ENCODE measurements at places on chromosomes 7 and 10.
A peak's percentile ranks its signal among the peaks of the same experiment; 100 is the strongest.

- DNase-seq, result no peak
Observed at GRCh38 chr10:10644008-10644646, 373.5 kb upstream of the CELF2 start.

DNA sequence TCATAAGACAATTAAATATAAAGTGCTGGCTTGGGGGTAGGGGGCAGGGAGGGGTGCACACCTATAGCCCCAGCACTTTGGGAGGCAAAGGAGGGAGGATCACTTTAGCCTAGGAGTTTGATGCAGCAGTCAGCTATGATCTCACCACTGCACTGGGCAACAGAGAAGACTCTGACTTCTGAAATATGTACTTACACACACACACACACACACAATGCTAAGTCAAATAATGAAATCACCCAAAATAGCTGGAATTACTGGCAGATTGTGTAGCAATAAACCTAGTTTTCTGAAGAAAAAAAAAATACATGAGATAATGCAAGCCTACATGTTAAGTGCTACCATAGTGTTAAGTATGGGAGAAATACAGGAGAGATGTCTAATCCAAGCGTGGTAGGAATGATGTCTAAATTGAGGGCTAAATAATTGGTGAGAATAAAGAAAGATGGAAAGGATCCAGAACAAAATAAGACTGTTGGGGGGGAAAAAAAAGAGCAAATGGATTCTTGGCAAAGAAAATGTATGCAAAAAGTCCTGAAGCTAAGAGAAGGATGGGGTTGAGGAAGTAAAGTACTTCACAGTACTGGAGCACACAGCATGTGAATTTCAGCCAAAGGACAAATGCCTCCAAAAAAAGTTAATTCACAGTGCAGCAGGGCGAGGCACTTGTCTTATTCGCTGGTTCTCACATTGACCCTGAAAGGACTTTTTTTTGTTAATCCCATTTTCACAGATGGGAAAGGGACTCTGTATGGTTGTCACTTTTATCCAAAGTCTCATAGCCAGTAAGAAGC is 73.9 kb downstream of the IGF2BP3 start:
- DNase-seq, result no peak

DNA sequence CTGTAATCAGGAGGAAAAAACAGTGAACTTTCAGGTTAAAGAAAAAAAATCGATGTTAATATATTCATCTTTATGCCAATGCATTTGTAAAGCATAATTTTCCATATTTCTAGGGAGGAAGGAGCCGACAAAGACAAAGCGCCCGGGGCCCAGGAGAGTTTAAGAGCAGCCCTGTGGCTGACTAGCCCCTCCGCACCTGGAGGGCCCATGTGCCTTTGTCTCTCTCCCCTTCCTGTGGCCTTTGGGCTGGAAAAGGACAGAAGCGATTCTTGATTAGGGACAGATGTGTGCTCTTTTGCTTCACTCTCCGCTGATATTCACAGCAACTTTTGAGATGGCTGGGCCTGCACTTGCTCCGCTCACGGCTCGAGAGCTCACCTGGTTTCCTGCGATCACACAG is 23.1 kb downstream of the DDC start:
- DNase-seq, result no peak

DNA sequence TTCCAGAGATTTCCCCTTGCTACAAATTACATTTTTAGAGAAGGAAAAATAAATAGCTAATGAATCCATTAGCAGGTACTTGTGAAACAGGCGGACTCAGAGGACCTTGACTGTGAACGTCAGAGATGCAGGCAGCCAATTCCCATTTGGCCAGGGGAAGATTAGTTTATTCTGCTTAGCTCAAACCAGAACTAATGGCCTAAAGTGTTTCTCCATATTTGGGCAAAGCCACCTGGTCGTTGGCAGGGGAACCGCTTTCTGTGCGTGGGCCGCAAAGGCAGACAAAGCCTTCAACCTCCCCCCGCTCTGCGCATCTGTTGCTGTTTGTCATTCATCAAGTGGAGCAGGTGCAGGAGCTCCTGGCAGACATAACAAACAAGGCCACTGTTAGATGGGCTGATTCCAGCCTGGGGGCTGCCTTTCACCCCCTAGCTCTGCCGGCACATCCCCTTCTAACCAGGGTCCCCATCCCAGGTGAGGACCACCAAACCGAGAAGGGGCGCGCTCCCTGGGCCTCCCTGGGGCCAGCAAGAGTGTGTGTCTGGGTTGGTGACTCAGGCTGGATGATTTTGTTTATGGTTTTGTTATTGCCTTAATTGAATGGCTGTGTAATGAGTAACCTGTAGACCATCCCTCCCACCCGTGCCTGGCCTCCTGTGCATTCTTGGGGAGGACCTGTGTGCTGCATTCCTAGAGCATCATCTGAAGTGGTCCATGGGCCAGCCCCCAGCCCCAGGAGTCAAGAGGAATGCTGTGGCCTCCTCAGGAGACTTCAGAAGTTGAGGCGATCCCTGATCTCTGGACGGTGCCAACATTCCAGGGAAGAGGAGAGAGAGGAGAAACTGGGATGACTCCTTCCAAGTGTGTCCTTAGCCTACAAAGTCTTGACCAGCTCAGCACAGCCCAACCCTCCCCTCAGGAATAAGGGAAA is 14.5 kb upstream of the CPA1 start:
- peak; percentile 41 for DNase-seq

GRCh38 chr10:125159486-125159931 is 854 bp downstream of the CTBP2 start:
- DNase-seq, result no peak

GRCh38 chr10:131041441-131041840 is 270.1 kb downstream of the TCERG1L start:
- DNase-seq, result no peak

- DNase-seq, result peak; percentile 77
Observed at GRCh38 chr7:2451171-2452073, 24.8 kb downstream of the GRIFIN start.

DNA sequence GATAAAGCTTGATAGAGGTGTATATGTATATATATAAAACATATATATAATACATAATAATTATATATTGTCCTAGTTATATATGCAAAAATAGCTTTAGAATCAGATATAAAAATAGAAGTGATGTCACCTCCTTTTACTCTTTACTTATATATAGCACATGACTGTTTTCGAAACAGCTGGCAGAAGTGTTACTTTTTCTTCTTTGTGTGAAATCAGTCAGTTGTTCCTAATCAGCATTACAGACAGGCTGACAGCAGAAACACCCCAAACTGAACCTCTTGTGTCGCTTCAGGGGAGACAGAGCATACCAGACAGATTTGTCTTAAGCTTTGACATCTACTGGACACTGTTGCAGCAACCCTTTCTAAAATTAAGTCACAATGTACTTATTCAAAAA is 684.9 kb upstream of the CELF2 start:
- no peak for DNase-seq

DNA sequence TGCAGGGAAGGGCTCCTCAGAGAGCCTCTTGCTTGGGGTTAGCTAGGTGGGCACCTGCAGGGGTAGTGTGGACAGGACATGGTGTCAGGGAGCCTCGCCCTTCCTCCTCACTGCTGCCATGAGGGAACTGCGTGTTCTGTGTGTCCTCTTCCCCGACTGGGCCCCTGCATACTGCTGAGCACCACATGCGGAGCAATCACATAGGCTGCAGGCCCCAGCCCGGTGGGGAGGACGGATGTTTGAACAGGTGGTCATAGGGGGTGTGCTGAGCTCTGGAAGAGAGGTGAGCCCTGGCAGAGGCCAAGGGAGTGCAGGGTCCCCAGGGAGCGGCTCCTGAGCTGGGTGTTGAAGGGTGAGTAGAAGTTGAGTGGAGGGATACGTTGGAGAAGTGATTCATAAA is 48.3 kb upstream of the ZMIZ2 start:
- no peak for DNase-seq

DNA sequence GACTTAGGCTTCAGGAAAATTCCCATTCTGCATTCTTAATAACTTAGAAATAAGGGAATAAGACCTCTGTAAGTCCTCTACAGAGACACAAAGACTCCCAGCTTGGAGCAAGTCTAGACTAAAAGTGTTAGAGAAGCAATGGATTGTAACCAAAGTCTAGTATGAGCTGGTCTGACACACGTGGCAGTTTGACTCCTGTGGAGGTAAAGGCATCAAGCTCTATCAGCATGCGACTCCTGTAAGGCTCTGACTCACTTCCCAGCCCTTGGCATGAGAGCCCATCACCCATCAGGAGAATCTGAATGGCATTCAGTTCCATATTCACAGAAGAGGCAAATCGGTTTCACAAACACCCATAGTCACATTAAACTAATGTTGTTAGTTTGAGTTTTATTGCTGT is 4.4 kb upstream of the VSTM4 start:
- no peak for DNase-seq

- no peak for DNase-seq
Observed at GRCh38 chr7:144102041-144102440, 7.3 kb upstream of the OR2A2 start.

DNA sequence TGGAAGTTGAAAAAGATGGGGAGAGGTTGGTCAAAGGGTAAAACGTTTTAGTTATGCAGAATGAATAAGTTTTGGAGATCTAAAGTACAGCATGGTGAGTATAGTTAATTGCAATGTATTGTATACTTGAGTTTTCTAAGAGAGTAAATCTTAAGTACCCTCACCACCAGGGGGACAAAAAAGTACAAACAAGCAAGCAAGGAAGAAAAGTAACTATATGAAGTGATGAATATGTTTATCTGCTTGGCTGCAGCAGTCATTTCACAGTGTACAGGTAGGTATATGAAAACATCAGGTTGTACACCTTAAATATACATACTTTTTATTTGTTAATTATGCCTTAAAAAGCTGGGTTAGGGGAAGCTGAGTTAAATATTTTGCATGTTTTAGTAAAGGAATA is 157.3 kb downstream of the PCLO start:
- no peak for DNase-seq

DNA sequence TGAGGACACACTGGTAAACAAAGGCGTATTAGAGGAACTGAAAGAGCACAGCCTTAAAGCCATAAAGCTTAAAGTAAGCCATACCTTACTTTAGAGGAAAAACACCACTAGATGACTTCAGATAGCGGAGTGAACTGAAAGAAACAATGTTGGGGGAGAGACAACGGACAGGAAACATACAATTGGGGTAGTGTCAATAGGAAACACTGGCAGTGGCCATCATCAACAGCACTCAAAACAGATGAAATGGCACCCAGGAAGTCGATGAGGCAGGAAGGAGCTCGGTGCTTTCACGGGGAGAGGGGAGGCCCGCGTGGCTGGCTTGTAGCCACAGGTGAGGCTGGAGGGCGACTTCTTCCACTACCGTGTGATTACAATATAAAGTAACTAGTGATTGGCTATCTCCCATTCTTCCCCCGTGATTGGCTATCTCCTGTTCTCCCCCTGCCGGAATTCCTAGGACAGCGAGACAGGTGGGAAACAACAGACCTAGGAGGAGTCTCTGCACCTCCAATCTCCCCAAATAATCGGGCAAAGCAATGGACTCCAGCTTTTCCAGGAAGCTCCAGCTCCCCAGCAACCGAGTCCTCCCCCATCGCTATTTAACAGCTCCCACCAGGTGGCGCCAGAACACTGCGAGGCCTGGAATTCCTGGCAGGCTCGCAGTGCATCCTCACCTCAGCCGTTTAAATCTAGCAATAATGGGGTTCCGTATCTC is 2.4 kb upstream of the TAS2R38 start:
- peak; percentile 67 for DNase-seq

- DNase-seq, result no peak
Observed at GRCh38 chr10:103013416-103013815, 95.3 kb downstream of the CNNM2 start.

GRCh38 chr7:433558-433957 is 86.1 kb downstream of the PDGFA start:
- DNase-seq, result no peak

GRCh38 chr10:109947111-109947920 is 24.0 kb upstream of the XPNPEP1 start:
- DNase-seq, result no peak

DNA sequence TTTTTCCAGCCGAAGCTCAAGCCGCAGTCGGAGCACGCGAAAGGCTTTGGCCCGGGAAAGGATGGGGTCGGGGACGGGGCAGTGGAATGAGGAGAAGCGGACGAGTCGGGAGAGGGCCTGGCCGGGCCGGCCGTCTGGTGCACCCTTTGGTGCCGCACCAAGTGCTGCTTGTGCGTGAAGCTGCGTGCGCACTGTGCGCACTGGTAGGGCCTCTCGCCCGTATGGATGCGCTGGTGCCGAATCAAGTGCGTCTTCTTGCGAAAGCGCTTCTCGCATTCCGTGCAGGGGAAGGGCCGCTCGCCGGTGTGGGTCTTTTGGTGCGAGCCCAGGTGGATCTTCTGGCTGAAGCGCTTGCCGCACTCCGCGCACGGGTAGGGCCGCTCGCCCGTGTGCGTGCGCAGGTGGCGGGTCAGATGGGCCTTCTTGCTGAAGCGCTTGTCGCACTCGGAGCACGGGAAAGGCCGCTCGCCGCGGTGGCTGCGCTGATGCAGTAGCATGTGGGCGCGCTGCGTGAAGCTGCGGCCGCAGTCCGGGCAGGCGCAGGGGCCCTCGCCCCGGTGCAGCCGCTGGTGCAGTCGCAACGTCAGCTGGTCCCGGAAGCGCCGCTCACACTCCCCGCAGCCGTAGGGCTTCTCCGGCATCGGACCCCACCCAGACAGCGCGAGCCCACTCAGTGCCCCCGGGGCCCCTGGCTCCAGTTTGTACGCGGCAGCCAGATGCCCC is 7.8 kb downstream of the ZNF467 start:
- DNase-seq, result no peak

DNA sequence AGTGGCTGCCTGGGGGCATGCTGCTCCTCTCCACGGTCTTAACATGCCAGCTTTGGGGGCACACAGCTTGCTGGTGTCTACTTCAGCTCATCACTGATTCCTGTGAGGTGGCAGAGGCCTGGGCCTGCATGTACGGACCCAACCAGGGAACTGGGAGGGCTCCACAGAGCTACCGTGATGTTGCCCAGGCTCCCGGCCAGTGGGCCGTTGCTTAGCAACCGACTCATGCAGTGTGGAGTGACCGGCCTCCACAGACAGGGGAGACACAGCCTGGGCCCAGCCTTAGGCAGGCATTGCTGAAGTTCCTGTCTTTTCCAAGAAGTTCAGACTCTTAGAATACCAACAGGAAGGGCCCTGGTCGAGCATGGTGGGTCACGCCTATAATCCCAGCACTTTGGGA is 25.8 kb upstream of the SH2B2 start:
- no peak for DNase-seq

GRCh38 chr10:122301811-122302115 is 30.7 kb downstream of the BTBD16 start:
- DNase-seq, result no peak

DNA sequence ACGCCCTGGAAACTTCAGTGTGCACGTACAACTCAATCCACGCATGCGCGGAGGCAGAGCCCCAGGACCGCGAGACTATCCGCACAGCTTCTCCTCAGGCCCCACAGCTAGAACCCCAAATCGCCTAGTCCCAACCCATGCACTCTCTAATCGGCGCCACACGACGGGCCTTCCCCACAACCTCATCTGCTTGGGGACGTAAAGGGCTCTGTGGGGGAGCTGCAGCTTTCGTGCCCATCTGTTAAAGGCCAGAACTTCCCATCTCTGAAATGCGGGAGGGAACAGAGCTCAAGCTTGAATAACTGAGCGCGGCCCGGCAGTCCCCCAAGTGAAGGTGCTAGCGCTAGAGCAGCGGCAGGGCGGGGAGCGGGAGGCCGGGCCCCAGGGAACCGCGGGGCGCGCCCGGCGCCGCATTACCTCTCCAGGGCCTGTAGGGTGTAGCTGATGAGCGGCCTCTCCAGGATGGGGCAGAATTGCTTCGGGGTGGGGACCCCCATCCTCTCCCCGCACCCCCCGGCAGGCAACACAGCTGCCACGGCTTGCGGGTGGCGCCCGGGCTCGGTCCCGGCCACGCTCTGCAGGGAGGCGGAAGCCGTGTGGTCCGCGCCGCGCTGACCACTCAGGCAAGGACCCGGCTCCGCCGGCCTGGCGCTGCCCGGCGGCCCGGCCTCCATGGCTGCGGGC is 547 bp downstream of the CRPPA start:
- peak; percentile 89 for DNase-seq

- DNase-seq, result no peak
Observed at GRCh38 chr10:69172241-69172982, 7.6 kb upstream of the SUPV3L1 start.

Data from stimulated activated CD4-positive, alpha-beta T cell treated with anti-CD3 and anti-CD28 coated beads, Interleukin-1b, Interleukin-23, amount 100 ng/mL, for 48 hours (primary cell).